ENCODE measurements at places on chromosomes 2 and 18. TPM values are rescaled to one million over a fixed set of nuclear protein-coding genes. Genes with fewer than 3 reads are reported as not detected.
A peak's percentile ranks its signal among the peaks of the same experiment; 100 is the strongest.

- no peaks in the 10 kb centered on the region for H3K4me1 ChIP-seq
- no peaks in the 10 kb centered on the region for H3K36me3 ChIP-seq
- no peaks in the 10 kb centered on the region for H3K27me3 ChIP-seq
Measured at GRCh38 chr2:239684996-239685395, 284.2 kb upstream of the HDAC4 start.

DNA sequence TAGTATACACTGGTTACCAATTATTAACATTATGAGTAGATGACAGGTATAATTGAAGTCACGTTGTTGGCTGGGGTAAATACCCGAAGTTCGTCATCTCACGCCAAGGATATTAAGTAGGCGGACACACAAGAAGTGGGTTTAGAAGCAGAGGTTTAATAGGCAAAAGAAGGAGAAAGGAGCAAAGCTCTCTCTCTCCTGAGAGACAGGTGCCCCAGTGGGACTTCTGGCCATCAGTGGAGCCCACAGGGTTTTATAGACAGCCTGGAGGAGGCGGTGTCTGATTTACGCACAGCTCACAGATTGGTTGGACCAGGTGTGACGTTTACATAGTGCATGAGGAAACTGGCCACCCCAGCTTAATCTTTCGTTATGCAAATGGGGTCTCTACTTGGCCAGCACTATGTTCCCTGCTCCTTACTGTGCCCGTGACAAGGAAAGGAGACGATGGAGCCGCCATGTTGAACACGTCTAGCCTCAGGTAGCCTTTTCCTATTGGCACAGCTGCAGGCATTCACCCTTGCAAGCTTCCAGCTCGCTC lies 128.8 kb upstream of the KYNU start:
- no peak overlapping the region for H3K4me3 ChIP-seq
- DNase-seq = no peak
- no peaks in the 10 kb centered on the region for H3K36me3 ChIP-seq
- H3K27ac ChIP-seq = no peak overlapping the region

GRCh38 chr2:70070542-70071268 lies 16.6 kb upstream of the PCBP1 start:
- peak; percentile 86 for DNase-seq
- H3K36me3 ChIP-seq = peaks cover 9% of the 10 kb centered on the region
- H3K27ac ChIP-seq = peak overlapping the region; percentile 57
- H3K27me3 ChIP-seq = no peaks in the 10 kb centered on the region
- peaks cover 33% of the 10 kb centered on the region for H3K4me1 ChIP-seq

DNA sequence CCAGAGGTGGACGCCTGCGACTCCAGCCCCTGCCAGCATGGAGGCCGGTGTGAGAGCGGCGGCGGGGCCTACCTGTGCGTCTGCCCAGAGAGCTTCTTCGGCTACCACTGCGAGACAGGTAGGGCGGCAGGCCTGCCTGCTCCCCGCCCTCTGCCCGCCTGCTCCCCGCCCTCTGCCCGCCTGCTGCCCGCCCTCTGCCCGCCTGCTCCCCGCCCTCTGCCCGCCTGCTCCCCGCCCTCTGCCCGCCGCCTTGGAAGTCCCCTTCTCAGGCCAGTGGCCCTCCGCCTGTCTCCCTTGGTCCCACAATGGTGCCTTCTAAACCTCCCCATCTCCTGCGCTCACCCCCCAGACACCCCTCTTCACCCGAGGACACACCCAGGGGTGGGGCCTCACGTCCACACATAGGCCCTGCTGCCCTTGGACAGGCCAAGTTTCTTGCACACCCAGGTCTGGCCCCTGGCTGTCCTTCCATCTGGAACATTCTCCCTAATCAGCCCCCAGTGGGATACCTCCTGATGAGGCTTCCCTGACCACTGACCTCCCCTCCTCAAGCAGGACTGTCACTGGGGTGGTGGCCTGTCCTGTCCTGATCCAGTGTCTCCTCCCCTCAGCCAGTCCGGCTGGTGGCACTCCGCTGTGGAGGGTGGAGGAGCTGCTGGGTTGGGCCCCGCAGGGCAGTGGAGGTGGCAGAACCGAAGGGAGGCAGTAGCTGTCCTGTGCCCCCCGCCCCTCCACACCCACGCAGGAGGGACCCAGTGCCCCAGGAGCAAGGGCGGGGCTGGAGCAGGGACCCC lies 37.9 kb downstream of the MTERF4 start:
- peak; percentile 58 for DNase-seq
- H3K36me3 ChIP-seq = no peaks in the 10 kb centered on the region
- H3K4me1 ChIP-seq = peaks cover 9% of the 10 kb centered on the region
- no peak overlapping the region for H3K27ac ChIP-seq

DNA sequence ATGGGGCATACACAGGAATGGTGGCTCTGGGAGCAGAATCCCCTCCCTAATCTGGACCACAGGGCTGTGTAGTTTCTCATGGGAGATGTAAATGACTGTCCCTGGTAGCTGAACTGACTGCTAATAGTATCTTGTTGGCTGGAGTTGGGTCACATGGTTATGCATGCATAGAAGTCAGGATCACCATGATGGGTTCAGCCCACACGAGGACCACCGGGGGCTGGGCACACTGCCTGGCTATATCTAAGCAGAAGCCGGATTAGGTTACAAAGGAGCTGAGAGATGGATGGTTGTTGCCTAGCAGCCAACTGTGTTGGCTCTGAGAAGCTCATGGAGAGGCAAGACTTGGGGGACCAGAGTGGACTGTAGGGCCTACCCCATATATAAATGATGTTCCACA lies 6.7 kb upstream of the MAP3K2 start:
- no peak overlapping the region for H3K4me3 ChIP-seq
- H3K4me1 ChIP-seq = peaks cover 20% of the 10 kb centered on the region
- no peak overlapping the region for H3K27ac ChIP-seq
- H3K27me3 ChIP-seq = no peaks in the 10 kb centered on the region

- no peaks in the 10 kb centered on the region for H3K36me3 ChIP-seq
- no peak for DNase-seq
- H3K27me3 ChIP-seq = peaks cover 6% of the 10 kb centered on the region
- no peaks in the 10 kb centered on the region for H3K4me1 ChIP-seq
Measured at GRCh38 chr2:224145751-224146355, 106.8 kb upstream of the SERPINE2 start.

- no peak for DNase-seq
- H3K4me1 ChIP-seq = peaks cover 4% of the 10 kb centered on the region
- no peak overlapping the region for H3K4me3 ChIP-seq
- no peak overlapping the region for H3K27ac ChIP-seq
- no peaks in the 10 kb centered on the region for H3K27me3 ChIP-seq
- no peaks in the 10 kb centered on the region for H3K36me3 ChIP-seq
Measured at GRCh38 chr2:110881908-110882307, 149.5 kb downstream of the ACOXL start.

GRCh38 chr2:42939411-42940206 lies 147.2 kb upstream of the HAAO start:
- H3K27me3 ChIP-seq = no peaks in the 10 kb centered on the region
- no peaks in the 10 kb centered on the region for H3K36me3 ChIP-seq
- no peak for DNase-seq
- no peak overlapping the region for H3K27ac ChIP-seq
- no peak overlapping the region for H3K4me3 ChIP-seq

DNA sequence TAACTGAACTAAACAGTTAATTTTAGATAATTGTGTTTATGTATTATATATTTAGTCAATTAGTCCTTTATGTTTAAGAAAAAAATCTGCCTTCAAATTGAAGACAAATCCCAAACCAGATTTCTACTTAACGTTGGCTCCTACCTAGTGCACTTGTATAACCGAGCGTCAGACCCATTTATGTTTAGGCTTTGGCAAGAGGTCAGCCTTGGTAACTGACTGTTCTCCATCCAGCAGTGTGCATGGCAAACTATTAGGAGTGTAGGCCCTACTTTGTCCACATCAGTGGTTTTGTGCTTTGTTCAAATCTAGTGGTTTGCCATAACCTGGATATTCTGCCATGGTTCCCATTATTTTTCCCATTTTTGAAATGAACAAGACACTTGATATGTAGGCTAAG lies 114.8 kb downstream of the MIB1 start:
- no peak for DNase-seq
- H3K4me1 ChIP-seq = peaks cover 11% of the 10 kb centered on the region
- H3K36me3 ChIP-seq = peaks cover 7% of the 10 kb centered on the region
- H3K27ac ChIP-seq = no peak overlapping the region
- H3K27me3 ChIP-seq = no peaks in the 10 kb centered on the region

DNA sequence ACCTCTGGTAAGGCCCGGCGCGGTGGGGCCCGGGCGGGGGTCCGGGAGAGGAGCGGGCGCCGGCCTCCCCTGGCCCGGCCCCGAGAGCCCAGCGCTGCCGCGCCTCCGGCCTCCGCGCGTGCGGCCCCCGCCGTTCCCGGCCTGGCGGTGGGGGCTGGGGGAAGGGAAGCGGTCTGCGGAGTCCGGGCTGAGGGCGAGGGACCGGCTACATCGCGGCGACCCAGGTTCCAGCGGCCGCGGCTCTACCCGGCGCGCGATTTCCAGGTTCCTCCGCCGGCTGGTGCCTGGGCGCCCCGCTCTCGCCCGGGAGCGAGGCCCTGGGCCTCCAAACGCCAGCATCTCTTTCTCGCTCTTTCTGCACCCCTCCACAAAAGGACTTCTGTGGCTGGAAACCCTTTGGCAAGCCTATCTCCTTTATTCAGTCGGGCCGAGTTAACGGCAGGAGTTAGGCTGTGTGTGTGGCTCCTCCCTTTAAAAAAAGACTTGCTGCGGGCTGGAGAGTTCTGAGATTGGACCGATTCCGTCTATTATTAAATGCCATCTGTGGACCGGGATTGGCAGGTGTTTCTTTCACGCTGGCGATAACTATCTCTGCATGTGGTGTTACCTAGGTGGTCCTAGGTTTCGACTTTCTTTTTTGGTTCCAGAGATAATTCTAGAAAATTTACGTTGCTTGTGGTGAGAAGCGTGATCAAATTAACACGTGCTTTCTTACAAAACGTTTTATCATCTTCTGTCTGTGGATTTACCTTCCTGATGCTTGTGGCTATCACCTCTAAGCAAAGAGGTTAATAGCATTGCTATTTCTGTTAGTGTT lies 592 bp downstream of the ME2 start:
- H3K4me1 ChIP-seq = peaks cover 22% of the 10 kb centered on the region
- H3K27ac ChIP-seq = peak overlapping the region; percentile 41
- DNase-seq = no peak
- no peaks in the 10 kb centered on the region for H3K36me3 ChIP-seq
- peak overlapping the region; percentile 80 for H3K4me3 ChIP-seq

DNA sequence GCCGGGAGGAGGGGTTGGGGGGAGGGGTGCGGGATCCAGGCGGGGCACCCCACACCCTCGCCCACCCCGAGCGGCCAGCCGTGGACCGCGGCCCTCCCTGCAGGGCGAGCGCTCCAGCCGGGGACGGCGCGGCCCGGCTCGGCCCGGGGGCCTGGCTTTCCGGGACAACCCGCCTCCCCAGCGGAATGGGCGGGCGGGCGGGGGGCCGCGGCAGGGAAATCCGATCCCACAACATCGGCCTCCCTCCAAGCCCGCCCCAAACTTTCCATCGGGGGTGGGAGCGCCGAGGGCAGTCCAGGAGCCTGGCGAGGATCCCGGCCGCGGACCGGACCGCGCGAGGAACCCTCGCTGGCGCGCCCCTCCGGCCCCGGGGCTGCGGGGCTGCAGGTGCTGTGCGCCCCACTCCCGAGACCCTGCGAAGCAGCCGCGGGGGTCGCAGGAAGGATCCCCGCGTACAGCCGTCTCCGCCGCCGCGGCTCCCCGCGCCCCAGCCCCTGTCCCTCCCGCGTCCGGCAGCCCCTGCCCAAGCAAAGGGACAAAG lies 529 bp downstream of the SEMA4C start:
- DNase-seq = no peak
- peak overlapping the region; percentile 84 for H3K4me3 ChIP-seq
- peaks cover 41% of the 10 kb centered on the region for H3K27me3 ChIP-seq
- H3K27ac ChIP-seq = no peak overlapping the region
- peaks cover 43% of the 10 kb centered on the region for H3K4me1 ChIP-seq

GRCh38 chr2:103873716-103874351 lies 980.1 kb upstream of the POU3F3 start:
- H3K27me3 ChIP-seq = no peaks in the 10 kb centered on the region
- no peaks in the 10 kb centered on the region for H3K4me1 ChIP-seq
- DNase-seq = no peak
- H3K36me3 ChIP-seq = no peaks in the 10 kb centered on the region
- H3K4me3 ChIP-seq = no peak overlapping the region

GRCh38 chr2:238391042-238391689 lies 35.6 kb upstream of the ASB1 start:
- H3K27me3 ChIP-seq = no peaks in the 10 kb centered on the region
- H3K27ac ChIP-seq = no peak overlapping the region
- H3K4me1 ChIP-seq = no peaks in the 10 kb centered on the region
- DNase-seq = no peak

DNA sequence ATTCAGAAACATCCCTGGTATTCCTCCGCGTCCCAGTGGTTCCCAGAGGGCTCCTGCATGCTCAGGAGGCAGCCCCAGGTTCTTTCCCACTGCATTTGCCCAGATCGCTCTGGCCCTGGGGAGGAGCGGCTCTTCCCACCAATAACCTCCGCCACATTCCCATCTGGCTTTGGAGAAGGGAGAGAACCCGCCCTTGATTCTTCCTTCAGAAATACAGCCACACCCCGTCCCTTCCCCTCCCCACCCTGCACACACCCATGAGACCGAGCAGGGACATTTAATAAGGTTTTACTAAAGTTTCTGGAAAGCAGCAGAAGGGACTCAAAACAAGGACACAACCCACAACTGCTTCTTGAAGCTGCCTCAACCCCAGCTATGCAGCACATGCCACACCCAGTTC lies 21.9 kb downstream of the ARID5A start:
- H3K27ac ChIP-seq = no peak overlapping the region
- no peak for DNase-seq
- H3K27me3 ChIP-seq = no peaks in the 10 kb centered on the region
- H3K36me3 ChIP-seq = no peaks in the 10 kb centered on the region
- no peak overlapping the region for H3K4me3 ChIP-seq

GRCh38 chr18:23283916-23284430 lies 148.7 kb downstream of the CABLES1 start:
- no peak overlapping the region for H3K4me3 ChIP-seq
- DNase-seq = no peak
- no peaks in the 10 kb centered on the region for H3K36me3 ChIP-seq
- H3K4me1 ChIP-seq = no peaks in the 10 kb centered on the region
- H3K27me3 ChIP-seq = no peaks in the 10 kb centered on the region

- DNase-seq = no peak
- peaks cover 9% of the 10 kb centered on the region for H3K4me1 ChIP-seq
- peaks cover 2% of the 10 kb centered on the region for H3K27me3 ChIP-seq
- no peaks in the 10 kb centered on the region for H3K36me3 ChIP-seq
- no peak overlapping the region for H3K4me3 ChIP-seq
Measured at GRCh38 chr2:30803281-30803680, 4.0 kb downstream of the CAPN13 start.

Gene HTRA2
- total RNA-seq = 52.8 TPM

Gene ASB18
- total RNA-seq = not detected

Gene KIAA2012
- not detected for total RNA-seq

Gene PDIA6
- 47.9 TPM for total RNA-seq

Gene ITGB6
- total RNA-seq = not detected

Gene PLCL1
- total RNA-seq = 0.12 TPM
